Hematopoietic multipotent progenitor cell (in vitro differentiated cells): ENCODE measurements at places on chromosomes 7 and 10. TPM values are rescaled to one million over a fixed set of nuclear protein-coding genes. Genes with fewer than 3 reads are reported as not detected.

SLC39A12 gene
- total RNA-seq, result not detected

WDR86 gene
- total RNA-seq, result 1.1 TPM

DNA sequence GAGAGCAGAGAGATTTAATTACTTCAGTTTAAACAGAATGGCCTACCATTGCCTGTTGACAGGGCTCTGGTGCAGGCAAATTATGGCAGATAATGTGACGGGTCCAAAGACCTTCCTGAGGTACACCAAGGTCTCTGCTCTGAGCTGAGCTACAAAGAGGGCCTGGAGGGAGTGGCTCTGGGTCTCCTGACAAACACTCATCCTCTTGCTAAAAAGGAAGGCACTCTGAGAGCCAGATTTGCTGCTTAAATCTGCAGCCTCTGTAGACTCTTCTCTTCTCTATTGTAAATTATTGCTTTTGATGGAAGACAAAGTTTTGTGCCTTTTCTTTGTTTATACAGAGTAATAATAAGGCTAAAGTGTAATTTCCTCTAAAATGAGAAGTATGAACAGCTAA is 529.5 kb upstream of the FZD8 start:
- no peak for DNase-seq

DNA sequence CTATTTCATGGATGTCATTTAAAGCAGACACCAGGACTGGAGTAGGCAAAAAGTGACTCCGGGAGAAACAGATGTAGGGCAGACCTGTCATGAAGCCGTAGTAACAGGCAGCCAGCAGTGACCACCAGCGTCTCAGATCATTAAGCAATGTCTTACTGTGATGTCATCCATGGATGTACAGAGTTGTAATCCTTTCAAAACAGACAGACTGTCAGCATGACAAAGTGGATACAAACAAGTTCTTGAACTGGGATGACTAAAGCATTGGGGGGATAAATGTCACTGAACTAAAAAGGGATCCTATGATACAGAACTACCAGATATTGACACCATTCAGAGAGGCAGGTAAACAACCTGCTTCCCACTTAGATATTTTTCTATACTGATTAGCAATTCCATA is 675.5 kb downstream of the PARD3 start:
- DNase-seq, result no peak

DNA sequence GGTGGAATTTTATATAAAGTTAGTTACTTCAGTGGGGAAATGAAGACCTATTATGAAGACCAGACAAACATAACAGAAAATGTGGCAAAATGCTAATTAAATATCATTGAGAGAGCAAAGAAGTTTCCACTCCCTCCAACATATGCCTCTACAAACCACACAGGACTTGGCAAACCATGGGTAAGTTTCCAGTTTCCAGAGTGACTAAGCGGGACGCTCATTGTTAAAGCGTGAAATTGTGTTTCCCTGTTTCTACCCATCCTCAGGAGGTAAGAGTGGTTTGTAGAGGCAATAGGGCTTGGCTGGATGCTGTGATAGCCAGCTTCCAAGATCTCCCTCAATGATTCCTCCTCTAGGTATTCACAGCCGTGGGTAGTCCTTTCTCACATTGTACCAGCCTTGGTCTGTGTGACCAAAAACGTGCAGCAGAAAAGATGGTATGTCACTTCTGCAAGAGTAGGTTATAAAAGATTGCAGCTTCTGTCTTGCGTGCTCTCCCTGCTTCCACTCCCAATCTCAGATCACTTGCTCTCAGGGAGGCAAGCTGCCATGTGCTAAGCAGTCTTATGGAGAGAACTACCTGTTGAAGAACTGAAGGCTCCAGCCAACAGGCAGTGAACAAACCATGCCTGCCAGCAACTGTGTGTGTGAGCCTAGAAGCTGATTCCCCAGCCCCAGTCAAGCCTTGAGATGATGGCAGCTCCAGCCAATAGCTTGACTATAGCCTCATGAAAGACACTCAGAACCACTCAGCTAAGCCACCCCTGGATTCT is 35.7 kb downstream of the CBX3 start:
- no peak for DNase-seq

- DNase-seq, result no peak
Observed at GRCh38 chr10:1465993-1466764, 271.1 kb downstream of the ADARB2 start.

DNA sequence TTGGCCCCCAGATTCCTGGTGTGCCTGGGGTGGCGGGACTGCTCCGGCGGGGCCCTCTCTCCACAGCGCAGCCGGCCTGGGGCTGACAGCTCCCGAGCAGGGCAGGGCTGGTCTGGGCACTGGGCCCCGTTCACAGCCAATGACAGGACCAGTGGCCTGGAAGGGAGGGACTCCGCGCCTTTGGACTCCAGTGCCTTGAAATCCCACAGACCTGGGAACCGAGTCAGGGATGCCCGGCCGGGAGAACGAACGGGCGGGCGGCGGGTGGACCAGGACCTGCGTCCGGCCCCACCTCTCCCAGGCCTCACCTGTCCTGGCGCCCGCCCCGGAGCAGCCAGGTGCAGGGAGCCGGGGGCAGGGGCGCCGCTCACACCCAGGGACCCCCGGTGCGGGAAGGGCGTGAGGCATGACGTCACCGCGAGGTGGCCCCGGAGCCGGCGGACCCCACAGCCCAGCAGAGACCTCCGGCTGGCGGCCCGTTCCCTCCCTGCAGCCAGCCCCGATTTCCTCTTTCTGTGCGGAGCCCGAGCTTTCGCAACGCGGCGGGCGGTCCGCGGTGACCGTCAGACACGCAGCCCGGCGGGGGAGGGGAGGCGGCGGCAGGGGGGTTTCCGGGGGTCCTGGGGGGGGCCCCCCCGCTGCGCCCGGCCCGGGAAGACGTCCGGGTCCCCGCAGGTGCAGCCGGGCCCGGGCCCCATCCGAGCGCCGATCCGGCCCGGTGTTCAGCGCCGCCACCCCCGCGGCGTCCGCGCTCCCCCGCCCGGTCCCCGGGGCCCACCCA is 743 bp downstream of the ADAP1 start:
- no peak for DNase-seq

DNA sequence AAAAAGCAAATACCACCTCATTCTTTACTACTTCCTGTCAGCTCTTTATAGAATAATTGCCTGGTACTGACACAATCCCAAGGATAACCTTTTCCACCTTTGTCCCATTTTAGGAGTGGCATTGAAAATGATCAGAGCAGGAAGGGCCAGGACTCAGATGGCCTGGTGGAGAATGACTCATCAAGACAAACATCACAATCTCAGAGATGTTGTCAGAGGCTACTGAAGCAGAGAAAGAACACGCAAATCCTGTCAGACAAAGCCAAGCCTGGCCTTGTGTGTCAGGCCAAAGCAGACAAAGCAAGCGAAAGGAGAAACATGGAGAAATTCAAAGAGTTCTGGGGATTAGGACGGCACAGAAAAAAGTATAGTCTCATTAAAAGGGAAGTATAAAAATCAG is 40.9 kb downstream of the NSUN6 start:
- no peak for DNase-seq

- DNase-seq, result no peak
Observed at GRCh38 chr7:107069457-107069856, 25.0 kb downstream of the PRKAR2B start.
